ENCODE measurements at places on chromosomes 2 and 18.

- DNase-seq: no peak
Measured at GRCh38 chr18:23964282-23965238, 50.0 kb upstream of the TTC39C start.

DNA sequence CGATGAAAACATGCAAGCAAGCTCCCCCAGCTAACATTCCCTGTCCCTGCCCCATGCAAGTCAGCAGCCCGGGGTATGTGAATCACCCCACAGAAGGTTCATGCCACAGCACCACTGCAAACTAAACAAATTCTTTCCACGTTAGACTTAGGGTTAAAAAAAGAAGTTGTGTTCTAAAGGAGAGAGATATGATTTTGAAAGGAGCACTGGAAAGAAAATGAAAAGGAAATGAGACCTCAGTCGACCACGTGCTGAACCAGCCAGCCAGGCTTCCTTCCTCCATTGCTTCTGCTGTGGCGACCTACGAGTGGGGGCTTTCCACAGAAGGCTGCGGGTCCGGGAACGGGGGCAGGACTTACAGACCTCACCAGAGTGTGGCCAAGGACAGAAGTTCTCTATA, 52.0 kb downstream of the ARL4C start:
- DNase-seq: no peak

DNA sequence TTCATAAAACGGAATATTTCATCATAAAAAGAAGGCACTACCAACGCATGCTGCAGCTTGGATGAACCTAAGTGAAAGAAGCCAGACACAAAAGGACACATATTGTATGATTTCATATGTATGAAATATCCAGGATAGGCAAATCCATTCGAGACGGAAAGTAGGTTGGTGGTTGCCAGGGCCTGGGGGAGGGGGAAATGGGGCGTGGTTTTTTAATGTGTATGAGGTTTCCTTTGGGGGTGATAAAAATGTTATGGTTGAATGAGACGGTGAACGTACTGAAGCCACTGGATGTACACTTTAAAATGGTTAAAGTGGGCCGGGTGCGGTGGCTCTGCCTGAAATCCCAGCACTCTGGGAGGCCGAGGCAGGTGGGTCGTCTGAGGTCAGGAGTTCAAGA, 20.0 kb upstream of the SPATA3 start:
- no peak for DNase-seq

DNA sequence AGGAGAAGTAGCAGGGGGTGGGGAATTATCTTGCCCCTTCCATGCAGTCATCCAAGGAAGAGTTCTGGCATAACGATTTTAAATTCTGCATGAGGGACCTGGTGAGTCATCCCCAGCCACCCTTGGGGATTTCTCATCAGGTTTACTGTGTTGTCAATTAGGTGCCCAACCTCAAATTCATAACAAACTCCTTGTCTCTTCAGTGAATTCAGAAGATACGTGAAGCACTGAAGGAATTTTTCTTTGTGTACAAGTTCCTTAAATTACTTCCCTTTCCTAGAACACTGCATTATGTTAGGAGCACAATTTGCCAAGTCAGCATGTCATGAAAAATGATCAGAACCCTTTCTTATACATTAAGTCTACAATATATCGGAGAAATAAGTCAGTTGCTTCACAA, 70.8 kb upstream of the NOSTRIN start:
- DNase-seq: no peak

- DNase-seq: no peak
Measured at GRCh38 chr18:47749600-47749973, 180.9 kb downstream of the SMAD2 start.

GRCh38 chr2:96665083-96665569, 22.6 kb downstream of the FER1L5 start:
- no peak for DNase-seq

DNA sequence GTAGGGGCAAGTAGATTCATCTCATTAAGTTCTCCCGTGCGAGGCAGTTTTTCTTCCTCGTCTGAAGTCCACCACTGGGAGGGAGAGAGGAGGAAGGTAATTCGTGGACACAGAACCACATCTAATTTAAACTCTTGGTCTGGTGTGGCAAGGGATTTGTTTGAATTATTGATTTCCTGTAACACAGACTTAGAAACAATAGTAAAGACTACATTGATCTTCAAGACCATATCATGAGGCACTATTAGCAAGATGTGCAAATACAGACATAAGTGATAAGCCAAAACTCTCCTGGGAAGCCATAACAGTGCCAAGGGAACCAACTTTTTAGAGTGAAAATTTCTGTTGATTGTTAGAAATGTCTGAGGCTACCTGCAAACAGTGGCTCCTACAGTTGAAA, 158.6 kb downstream of the ALPK2 start:
- DNase-seq: no peak

DNA sequence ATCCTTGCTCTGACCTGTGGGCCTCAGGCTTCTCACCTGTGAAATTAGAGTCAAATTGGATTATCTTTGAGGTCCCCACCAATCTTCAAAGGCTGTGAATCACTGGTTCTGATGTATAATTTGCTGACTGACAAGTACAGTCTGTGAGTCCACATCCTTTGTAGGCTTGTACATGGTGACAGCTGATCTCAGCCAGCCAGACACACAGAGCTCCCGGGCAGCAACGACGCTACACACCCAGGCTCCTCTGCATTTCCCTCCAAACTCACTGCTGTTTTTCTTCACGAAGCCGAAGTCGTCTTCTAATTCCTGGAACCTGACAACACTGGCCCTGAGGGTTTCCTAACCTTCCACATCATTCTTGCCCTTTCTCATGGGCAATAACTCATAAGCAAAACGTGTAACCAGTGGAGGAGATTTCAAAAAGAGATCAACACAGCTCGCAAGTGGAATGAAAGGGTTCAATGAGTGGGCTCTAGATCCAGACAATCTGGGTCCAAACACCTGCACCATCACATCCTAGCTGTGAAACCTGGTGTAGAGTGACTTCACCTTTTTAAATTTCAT, 37.9 kb upstream of the EVA1A start:
- no peak for DNase-seq

GRCh38 chr2:229153267-229153666, 117.8 kb downstream of the PID1 start:
- no peak for DNase-seq
